Spinal cord (tissue), 10 donors: ENCODE measurements at places on chromosomes 1 and 21. TPM values are rescaled to one million over a fixed set of nuclear protein-coding genes. Genes with fewer than 3 reads are reported as not detected.

Gene DHX9
- 163 TPM for total RNA-seq

Gene SLC45A3
- total RNA-seq = 9.5 TPM

Gene PLA2G4A
- total RNA-seq = 12.8 TPM

Gene INKA2
- total RNA-seq = 5.7 TPM

Gene PPIAL4G
- 0.22 TPM for total RNA-seq

Gene TGFBR3
- total RNA-seq = 99.8 TPM

Gene SELENBP1
- 36.2 TPM for total RNA-seq

Gene WLS
- 90.4 TPM for total RNA-seq

Gene FOXD3
- total RNA-seq = 5.1 TPM

Gene TTLL10
- 0.79 TPM for total RNA-seq
